ENCODE measurements at places on chromosomes 2 and 18. TPM values are rescaled to one million over a fixed set of nuclear protein-coding genes. Genes with fewer than 3 reads are reported as not detected.

Gene IL36B
- total RNA-seq: not detected

Gene MSTN
- total RNA-seq: 0.32 TPM

Gene TWIST2
- total RNA-seq: 9.2 TPM

Gene GAD1
- under 0.01 TPM for total RNA-seq

Gene CENPA
- 5.2 TPM for total RNA-seq

Gene POTEC
- not detected for total RNA-seq

Gene UCN
- 1.4 TPM for total RNA-seq

Gene TPO
- not detected for total RNA-seq

Gene CLEC4F
- not detected for total RNA-seq

Gene SCYGR4
- 0.11 TPM for total RNA-seq

Gene IL1A
- total RNA-seq: not detected

Gene GREB1
- 0.43 TPM for total RNA-seq

Gene EVX2
- total RNA-seq: not detected

Gene TRPM8
- not detected for total RNA-seq

Gene ALK
- not detected for total RNA-seq

Gene C2orf74
- total RNA-seq: 11.0 TPM

Gene TMEM200C
- total RNA-seq: under 0.01 TPM

Gene ALLC
- total RNA-seq: not detected

Gene DSC3
- 0.26 TPM for total RNA-seq

Gene KIAA2012
- total RNA-seq: under 0.01 TPM

Gene PRPF40A
- total RNA-seq: 110 TPM

Gene CCL20
- not detected for total RNA-seq

Gene ACMSD
- total RNA-seq: not detected
